Left cardiac atrium (tissue), 4 donors: ENCODE measurements at places on chromosomes 3 and 15.
A peak's percentile ranks its signal among the peaks of the same experiment; 100 is the strongest.

GRCh38 chr3:105274536-105274935 lies 92.2 kb upstream of the ALCAM start:
- no peak for DNase-seq

GRCh38 chr15:63968122-63968524 lies 78.2 kb downstream of the DAPK2 start:
- no peak for DNase-seq

GRCh38 chr3:149058602-149059001 lies 27.7 kb downstream of the HLTF start:
- DNase-seq = no peak

GRCh38 chr3:61132062-61132461 lies 119.2 kb downstream of the FHIT start:
- no peak for DNase-seq

DNA sequence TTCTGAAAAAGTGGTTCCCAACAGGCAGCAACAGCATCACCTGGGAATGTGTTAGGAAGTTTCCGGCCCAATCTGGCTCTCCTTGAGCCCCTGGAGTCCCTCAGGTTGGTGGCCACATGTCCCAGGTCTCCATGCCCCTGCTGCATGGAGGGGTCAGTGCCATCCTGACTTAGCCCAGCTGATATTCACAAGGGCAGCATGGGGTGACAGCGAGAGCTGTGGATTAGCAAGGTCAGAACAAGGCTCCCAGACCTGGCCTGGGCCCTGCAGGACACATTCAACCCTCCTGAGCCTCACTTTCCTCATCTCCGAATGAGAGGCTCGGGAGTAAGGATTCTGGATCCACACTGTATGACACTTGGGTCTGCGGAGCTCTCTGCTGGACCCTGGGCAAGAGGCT lies 243.8 kb upstream of the TLE3 start:
- no peak for DNase-seq

DNA sequence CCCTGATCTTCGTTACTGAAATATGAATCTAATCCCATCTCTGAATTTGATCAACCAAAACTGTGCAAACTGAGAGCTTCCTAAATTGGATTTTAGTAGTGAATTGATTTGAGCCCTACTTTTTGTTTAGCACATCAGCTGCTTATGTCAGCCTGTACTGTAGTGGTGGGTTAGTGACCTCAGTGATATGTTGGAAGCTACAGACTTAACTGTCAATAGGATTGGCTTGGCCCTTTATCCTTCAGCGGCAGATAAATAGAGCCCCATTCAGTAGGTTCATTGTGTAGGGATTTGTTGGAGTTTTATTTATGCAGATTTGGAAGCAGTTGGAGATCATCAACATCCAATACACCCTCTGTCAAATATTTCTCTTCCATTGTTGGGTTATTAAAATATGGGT lies 409.7 kb downstream of the SOX2 start:
- no peak for DNase-seq

DNA sequence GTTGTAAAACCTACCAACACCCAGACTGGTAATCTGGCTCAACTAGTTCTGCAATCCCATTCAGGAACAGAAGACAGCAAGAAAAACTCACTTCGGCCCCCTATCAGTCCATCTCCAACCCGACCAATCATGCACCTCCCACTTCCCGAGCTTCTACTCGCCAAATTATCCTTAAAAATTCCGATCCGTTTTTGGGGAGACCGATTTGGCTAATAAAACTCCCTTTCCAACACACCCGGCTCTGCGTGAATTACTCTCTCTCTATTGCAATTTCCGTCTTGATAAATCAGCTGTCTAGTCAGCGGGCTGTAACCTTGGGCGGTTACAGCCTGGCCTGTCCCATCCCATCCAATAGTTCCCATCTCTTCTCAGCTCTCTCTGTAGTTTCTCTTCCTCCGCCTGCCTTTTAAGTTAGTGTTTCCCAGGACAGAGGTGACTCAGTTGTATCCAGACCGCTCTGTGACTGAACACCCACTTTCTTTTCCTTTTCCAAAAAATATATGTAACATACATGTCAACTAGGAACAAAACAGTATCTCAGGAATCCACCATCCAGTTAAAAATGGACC lies 780 bp upstream of the ACAD9 start:
- DNase-seq = no peak

- no peak for DNase-seq
Observed at GRCh38 chr3:20160230-20160629, 25.8 kb downstream of the SGO1 start.

- DNase-seq = peak; percentile 38
Observed at GRCh38 chr3:128133273-128133883, 9.8 kb upstream of the RUVBL1 start.

DNA sequence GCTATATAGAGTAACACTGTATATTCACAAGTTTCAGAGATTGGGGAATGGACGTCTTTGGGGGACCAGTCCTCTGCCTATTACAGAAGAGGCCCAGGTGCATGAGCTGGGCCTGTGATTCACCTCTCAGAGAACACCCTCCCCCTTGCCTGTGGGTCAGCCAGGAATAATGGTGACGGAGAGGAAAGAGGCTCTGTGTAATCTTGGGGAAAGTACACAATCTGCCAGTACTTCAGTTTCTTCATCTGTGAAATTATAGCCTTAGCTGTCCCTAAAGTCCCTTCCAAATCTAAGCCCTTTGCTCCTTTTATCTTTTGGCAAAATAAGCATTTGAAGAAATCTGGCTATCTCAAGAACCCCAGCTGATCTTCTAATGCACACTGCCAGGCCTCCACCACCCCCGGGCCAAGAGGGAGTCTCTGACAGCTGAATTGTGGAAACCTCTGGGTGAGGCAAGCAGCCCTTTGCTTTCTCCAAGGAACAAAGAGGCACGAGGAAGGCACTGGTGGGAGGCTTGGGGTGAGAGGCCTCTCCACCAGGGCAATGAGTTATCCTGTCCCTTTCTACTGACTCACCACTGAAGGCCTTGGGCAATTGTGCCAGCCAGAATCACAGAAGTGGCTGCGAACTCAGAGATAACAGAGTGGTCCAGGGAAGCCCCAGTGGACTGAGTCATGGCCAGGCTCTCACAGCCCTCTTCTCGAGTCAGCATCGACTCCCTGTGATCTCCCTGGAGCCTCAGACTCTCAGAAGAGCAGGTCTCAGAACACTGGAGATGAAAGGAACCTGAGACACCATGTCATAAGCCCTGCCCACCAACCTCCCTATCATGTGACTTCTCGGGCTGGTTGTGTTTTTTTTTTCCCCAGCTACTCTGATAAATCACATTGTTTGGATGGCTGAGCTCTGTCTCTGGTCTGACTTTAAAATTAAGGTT lies 31.8 kb downstream of the CCNL1 start:
- peak; percentile 83 for DNase-seq

GRCh38 chr3:195036974-195037373 lies 234.0 kb downstream of the XXYLT1 start:
- no peak for DNase-seq

GRCh38 chr15:80654299-80654698 lies 40.8 kb upstream of the ABHD17C start:
- no peak for DNase-seq

GRCh38 chr3:18419232-18419631 lies 5.9 kb downstream of the SATB1 start:
- no peak for DNase-seq

DNA sequence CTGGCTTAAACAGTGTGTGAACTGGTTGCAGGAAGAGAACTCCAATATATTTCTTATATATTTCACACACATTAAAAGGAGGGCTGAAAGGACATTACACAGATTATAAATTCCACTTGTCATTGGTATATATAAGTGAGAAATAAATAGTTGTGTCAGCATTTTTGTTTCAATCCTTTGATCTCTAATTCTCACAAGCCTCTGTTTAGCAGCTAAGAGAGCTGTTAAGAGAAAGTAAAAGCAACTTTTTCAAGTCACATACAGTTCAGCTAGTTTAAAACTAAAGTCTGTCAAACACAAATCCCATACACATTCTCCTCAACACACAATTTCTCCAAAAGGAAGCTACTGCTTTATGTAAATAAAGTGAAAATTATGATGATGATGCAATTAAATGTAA lies 70.5 kb upstream of the CCDC39 start:
- no peak for DNase-seq

GRCh38 chr3:46119253-46119652 lies 88.9 kb downstream of the CCR1 start:
- DNase-seq = no peak

- DNase-seq = no peak
Observed at GRCh38 chr15:77081971-77082370, 11.1 kb upstream of the TSPAN3 start.

GRCh38 chr15:50107591-50108408 lies 11.2 kb downstream of the ATP8B4 start:
- DNase-seq = no peak

DNA sequence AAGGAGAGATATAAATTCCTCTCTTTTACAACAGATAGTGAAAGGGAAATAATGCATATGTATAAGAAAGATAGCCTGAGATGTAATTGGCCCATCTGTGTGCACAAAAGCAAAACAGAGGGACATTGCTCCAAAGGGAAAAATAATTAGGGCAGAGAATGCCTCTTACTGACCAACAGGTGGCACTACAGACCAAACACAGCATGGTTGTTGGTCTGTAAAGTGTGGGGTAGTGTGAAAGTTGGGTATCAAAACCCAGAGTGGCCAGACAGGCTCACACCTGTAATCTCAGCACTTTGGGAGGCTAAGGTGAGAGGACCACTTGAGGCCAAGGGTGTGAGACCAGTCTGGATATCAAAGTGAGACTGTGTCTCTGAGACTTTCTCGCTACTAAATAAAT lies 4.5 kb upstream of the TLNRD1 start:
- DNase-seq = no peak

GRCh38 chr3:120683671-120684301 lies 1.7 kb upstream of the HGD start:
- no peak for DNase-seq

DNA sequence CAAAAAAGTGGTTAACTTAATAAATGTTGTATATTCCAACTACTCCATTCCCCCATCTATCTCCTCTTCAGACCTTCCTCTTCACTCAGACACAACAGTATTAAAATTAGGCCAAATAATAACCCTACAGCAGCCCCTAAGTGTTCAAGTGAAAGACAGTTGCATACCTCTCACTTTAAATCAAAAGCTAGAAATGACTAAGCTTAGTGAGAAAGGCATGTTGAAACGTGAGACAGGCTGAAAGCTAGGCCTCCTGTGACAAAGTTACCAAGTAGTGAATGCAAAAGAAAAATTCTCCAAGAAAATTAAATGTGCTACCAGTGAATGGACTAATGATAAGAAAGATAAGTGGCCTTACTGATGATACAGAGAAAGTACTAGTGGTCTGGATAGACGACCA lies 71.7 kb downstream of the ANKRD28 start:
- no peak for DNase-seq

- no peak for DNase-seq
Observed at GRCh38 chr15:98826658-98827057, 178.3 kb downstream of the IGF1R start.

DNA sequence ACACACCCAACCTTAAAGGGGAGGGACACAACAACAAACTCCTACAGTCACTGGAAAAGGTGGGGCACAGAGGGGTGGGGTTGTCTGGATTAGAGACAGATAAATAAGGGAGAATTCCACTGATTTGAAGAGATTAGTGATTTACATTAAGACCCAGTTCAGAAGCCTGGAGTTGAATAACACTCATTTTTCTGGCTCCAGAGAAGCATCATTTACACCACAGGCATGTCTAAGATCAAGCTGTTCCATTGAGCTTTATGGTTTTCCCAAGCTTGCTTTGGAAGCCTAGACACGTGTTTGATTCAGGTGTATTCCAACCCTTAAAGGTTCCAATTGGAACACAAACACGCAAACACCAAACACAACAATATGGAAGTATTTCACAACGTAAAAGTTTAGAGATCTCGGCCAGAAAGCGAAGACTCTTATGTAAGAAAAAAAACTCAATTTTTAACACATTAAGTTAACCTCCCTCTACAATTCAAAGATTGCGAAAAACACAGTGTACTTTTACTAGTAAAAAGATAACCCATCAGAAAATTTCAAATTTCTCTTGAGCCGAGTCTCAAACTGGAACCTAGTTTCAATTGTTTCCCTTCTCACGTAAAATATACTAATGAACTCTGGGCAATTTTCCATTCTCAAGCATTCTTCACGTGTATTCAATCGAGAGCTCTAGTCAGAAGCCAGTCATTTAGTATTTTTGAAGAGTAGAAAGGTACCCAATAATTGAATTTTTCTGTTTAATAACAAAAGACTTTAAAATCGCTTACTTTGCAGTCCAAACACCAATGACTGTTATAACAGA lies 2.1 kb downstream of the TRA2B start:
- DNase-seq = no peak

- no peak for DNase-seq
Observed at GRCh38 chr15:32828507-32829186, 110.8 kb downstream of the GREM1 start.
